ENCODE measurements at places on chromosomes 16 and 17. TPM values are rescaled to one million over a fixed set of nuclear protein-coding genes. Genes with fewer than 3 reads are reported as not detected.

DNA sequence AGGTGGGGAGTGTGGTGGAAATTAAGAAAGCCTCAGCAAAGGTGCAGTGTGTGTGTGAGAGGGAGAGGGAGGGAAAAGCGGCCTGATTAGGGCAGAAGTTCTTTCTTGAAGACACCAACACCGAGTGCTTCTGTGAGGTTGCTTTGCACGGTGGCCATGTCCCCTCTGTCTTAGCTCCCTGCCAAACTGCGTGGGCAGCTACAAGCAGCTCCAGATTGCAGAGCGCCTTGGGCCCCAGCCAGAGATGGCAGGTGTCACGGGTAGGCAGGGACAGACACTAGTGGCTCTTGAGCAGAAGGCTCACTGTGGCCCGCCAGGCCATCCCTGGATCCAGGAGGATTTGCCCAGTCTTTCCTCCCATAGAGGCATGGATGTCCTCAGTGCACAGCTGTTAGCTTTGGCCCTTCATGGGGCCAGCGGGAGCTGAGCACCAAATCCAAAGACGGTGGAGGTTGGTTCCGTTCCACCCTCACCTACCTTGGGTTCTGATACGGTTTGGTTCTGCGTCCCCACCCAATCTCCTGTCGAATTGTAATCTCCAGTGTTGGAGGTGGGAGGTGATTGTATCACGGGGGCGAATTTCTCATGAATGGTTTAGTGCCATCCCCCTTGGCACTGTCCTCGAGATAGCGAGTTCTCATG is 21.4 kb downstream of the KIAA0513 start:
- no peak for DNase-seq

DNA sequence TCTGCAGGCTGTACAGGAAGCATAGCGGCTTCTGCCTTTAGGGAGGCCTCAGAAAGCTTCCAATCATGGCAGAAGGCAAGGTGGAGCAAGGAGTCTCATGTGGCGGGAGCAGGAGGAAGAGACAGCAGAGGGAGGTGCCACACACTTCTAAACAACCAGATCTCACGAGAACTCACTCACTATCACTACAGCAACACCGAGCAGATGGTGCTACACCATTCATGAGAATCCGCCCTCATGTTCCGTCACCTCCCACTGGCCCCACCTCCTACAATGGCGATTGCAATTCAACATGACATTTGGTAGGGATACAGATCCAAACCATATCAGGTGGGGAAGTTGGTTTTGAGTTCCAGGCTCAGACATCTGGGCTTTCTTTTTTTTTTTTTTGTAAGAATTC is 31.9 kb upstream of the NUDT7 start:
- DNase-seq, result no peak

GRCh38 chr17:39167476-39167875 is 1.5 kb upstream of the ARL5C start:
- peak; percentile 63 for DNase-seq

GRCh38 chr16:23516366-23517137 is 6.3 kb upstream of the GGA2 start:
- DNase-seq, result no peak

DNA sequence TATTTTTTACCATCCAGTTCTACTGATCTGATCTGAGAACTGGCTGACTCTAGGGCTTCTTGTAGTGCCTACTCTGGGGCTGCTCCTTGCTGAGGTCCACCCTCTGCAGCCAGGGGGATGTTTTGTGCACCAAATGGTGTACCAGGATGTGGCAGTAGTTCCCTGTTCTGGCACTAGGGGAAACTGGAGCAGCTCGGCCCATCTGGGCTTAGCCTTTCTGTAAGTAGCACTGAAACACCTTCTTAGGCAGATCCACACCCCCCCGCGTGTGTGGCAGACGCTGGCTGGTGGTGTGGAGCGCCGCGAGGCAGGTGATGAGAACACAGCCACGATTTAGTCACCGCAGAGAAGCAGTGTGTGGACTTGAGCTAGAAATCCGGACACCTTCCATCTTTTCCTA is 17.0 kb downstream of the DUSP14 start:
- no peak for DNase-seq

DNA sequence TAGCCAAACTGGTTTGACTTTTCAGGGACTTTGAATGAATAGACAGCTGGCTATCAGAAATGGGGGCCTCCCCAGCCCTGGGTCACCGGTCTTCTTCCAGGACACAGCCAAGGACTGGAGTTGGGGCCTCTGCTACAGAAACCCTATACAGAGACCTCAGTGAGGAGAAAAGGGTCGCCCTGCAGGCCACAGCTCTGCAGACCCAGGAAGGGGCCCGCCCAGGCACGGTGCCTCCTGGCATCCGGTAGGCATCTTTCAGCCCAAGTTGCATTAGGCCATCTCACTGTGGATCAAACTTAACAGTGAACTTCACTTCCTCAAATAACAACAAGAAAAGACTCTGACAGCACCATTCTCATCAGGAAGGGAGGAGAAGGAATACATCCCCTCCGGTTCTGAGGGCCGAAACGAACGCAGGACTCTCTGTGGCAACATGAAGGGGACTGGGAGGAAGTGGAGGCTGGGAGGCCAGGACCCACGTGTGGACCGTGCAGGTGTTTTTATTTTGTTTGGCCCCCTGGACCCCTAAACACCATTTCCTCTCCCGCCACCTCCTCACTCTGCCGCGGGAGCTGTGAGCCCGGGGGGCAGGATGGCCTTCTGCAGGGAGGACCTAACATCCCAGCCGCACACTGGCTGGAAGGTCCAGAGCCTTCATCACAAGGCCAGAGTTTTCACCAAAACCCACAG is 7.2 kb downstream of the SLC38A10 start:
- DNase-seq, result no peak

DNA sequence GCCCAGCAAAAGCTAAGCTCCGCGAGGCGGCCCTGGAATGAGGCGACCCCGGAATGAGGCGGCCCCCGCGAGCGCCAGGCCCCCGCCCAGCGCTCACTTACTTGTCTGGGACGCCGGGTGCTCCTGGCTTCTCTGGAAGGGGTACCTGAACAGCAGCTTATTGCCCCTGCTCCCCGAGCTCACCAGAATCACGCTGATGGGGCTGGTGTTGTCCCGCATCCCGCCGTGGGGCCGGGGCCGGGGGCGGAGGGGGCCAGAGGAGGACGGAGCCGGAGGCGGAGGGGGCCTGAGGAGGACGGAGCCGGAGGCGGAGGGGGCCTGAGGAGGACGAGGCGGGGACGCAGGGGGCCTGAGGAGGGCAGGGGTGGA is 440 bp downstream of the NPRL3 start:
- peak; percentile 36 for DNase-seq

GRCh38 chr17:72219824-72220493 is 99.1 kb downstream of the SOX9 start:
- peak; percentile 12 for DNase-seq

- DNase-seq, result no peak
Observed at GRCh38 chr17:77521076-77521475, 380.3 kb downstream of the SEC14L1 start.

DNA sequence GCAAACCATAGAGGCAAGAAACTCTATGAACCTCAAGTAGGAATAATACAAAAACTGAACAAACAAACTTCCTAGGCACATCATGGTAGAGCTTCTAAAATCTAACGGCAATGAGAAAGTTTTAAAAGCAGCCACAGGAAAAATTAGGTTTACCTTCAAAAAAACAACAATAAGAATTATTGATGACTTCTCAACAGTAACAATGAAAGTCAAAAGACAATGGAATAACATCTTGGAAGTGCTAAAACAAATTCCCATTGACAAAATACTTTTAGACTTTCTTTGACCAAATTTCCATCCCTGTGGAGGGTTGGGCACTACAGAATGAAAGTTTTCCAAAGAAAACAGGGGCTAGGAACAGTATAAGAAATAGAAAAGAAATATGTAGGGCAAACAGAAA is 222.9 kb upstream of the ERCC4 start:
- DNase-seq, result no peak

Gene C16orf46
- total RNA-seq, result 4.4 TPM

GRCh38 chr17:55383771-55384642 is 37.6 kb downstream of the MMD start:
- DNase-seq, result peak; percentile 61

Gene MARVELD3
- 8.8 TPM for total RNA-seq

DNA sequence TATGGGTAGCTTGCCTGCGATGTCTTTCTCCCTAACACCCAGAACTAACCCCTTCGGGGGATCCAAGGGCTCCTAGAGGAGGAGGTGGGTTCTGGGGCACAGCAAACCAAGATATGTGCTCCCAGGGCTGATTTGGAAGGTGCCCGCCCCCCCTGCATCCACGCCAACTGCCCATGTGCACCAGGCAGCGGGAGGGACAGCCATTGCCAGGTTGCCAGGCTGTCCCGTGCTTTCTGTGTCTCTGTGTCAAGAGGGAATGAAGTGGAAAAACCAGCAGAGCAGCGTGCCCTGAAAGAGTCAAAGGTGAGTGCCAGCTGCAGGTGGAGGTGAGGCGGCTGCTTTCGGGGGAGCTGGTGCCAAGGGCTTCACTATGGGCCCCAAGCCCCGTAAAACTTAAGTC is 6.4 kb downstream of the TEKT5 start:
- DNase-seq, result peak; percentile 62

Gene ARL6IP1
- total RNA-seq, result 72.9 TPM

Gene MEFV
- total RNA-seq, result 11.3 TPM

Gene SOST
- not detected for total RNA-seq

Gene PTX4
- total RNA-seq, result 0.31 TPM

- no peak for DNase-seq
Observed at GRCh38 chr16:86091976-86092375, 193.0 kb downstream of the IRF8 start.
